T-helper 2 cell (primary cell): ENCODE measurements at places on chromosomes 2 and 18.

GRCh38 chr2:215104226-215104625 is 34.2 kb downstream of the ABCA12 start:
- DNase-seq: no peak

- no peak for DNase-seq
Measured at GRCh38 chr2:173358616-173359015, 3.9 kb downstream of the CDCA7 start.

GRCh38 chr2:81942136-81942680 is 1637.7 kb upstream of the LRRTM1 start:
- no peak for DNase-seq

GRCh38 chr2:31081492-31081891 is 56.7 kb downstream of the GALNT14 start:
- no peak for DNase-seq

- DNase-seq: no peak
Measured at GRCh38 chr2:75710220-75710576, 517 bp downstream of the GCFC2 start.
